ENCODE measurements at places on chromosomes 13 and 19. TPM values are rescaled to one million over a fixed set of nuclear protein-coding genes. Genes with fewer than 3 reads are reported as not detected.

DNA sequence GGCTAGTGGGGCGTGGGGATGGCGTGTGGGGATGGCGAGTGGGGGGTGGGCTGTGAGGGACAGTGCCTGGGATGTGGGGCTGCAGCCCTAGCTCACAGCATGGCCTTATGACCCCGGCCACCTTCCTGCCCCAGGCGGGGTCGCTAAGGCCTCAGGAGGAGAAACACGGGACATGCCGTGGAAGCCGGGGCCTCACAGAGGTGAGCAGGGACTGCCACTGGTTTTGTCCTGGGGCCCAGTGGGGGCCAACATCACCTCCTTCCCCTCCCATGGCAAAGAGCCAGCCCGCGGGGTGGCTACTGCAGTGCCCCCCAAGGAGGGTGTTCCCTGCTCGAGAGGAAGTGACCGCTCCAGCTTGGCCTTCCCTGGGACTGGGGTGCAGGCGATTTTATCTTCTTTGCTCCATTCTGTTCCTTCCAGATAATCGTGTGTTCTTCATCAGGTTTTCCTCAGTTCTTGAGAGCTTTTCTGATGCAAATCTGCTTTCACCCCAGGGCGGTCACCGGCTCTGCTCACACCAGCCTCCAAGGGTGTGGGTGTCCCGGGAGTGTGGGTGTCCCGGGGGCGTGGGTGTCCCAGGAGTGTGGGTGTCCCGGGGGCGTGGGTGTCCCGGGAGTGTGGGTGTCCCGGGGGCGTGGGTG, 1.2 kb downstream of the F7 start:
- H3K27ac ChIP-seq = no peak overlapping the region
- DNase-seq = no peak
- no peaks in the 10 kb centered on the region for H3K4me1 ChIP-seq
- H3K27me3 ChIP-seq = peaks cover 16% of the 10 kb centered on the region

Gene IZUMO2
- total RNA-seq = not detected

- H3K27me3 ChIP-seq = no peaks in the 10 kb centered on the region
- H3K4me3 ChIP-seq = no peak overlapping the region
- no peak for DNase-seq
- H3K4me1 ChIP-seq = no peaks in the 10 kb centered on the region
- no peaks in the 10 kb centered on the region for H3K36me3 ChIP-seq
- no peak overlapping the region for H3K27ac ChIP-seq
Measured at GRCh38 chr13:103873725-103874124, 807.5 kb upstream of the SLC10A2 start.

Gene ZNF44
- 11.2 TPM for total RNA-seq

- H3K27ac ChIP-seq = no peak overlapping the region
- peaks cover 20% of the 10 kb centered on the region for H3K36me3 ChIP-seq
- no peak overlapping the region for H3K4me3 ChIP-seq
- H3K27me3 ChIP-seq = no peaks in the 10 kb centered on the region
- no peak for DNase-seq
Measured at GRCh38 chr13:111267784-111268183, 52.7 kb upstream of the TEX29 start.

DNA sequence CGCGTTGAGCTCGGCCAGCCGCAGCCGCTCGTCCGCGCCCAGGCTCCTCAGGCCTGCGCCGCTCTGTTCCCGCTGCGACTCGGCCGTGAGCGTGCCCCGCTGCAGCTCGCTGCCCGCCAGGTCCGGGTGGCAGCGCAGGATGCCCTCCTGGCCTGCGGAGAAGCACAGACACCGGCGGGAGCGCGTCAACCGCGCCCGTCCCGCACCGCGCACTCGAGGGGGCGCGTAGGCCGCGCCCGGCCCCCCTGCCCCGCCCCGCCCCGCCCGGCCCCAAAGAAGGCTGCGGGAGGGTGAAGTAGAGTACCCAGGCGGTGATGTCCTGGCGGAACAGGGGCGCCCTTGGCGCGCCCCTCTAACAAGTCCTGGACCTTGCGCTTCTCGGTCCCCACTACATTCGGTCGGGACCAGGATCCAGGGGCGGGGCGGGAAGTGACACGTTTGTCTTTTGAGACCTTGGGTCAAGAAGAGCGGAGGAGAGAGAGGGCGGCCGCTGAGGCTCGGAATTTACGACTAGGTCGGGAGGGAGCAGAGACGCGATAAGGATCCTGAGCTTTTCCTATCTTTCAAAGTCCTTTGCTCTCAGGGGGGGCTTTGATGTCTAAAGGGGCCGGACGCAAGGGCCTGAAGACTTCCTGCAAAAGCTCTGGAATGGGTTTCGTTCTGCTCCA, 9.3 kb upstream of the CDX2 start:
- H3K27me3 ChIP-seq = peaks cover 94% of the 10 kb centered on the region
- no peaks in the 10 kb centered on the region for H3K36me3 ChIP-seq
- H3K4me3 ChIP-seq = no peak overlapping the region
- no peaks in the 10 kb centered on the region for H3K4me1 ChIP-seq

- no peak overlapping the region for H3K4me3 ChIP-seq
- H3K4me1 ChIP-seq = peaks cover 53% of the 10 kb centered on the region
- peak; percentile 71 for DNase-seq
- H3K27me3 ChIP-seq = no peaks in the 10 kb centered on the region
Measured at GRCh38 chr13:33108620-33109019, 92.4 kb downstream of the KL start.
